Fibroblast of skin of right quadriceps (primary cell): ENCODE measurements at places on chromosomes 5 and 9.

DNA sequence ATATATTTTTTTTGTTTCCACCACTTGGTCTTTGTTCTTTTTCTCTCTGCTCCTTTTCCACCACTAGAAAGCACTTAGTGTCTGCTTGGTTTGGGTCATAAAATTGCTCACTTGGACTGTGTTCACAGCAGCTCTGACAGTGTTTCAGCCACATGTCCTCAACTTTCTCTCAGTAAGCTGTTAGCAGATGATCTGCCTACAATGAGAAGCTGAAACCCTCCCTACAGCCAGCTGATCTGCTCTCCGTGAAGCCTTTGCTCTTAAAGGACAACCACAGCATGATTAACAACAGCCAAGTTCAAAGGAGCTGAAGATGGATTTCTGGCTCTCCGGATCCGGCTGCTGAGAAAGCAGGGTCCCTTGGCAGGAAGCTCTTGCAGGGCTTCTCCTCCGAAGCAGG is 31.6 kb downstream of the PRLR start:
- DNase-seq = peak; percentile 59

DNA sequence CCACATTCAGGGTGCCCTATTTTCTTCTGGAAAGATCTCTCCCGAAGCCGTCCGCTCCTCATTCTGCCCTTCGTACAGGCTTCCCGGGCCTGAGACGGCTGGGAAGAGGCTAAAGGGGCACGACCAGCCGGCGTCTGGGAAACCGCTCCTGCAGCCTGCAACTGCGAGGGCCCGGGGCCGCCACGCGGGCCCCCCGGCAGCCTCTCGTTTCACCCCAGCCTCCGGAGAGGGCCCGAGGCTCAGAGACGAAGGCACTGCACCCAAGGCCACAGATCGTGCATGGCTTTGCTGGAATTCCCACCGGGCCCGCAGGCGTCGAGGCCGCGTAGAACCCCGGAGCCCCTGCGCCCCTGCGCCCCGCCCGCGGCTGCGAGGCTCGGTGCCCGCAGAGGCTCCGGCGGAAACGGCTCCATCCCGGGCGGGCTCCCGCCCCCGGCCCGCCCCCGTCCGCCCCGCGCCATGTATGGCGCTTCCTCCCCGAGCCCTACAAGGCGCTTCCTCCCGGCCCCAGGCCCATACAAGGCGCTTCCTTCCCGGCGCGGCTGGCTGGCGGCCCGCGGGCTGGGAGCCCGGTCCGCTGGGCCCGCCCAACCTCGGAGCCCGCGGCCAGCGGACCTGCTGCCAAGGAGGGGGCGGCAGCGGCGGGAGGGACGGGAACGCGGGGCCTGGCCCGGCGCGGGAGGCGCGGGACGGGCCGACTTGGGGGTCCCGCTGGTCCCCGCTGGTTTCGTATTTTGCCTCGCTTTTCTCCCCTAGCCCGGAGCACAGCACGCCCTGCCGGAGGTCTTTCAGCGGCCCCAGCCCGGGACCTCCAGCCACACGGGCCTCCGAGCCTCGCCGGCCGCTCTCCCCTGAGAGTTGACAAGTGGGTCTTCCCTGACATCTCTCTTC is 26.6 kb downstream of the EGR1 start:
- peak; percentile 89 for DNase-seq

DNA sequence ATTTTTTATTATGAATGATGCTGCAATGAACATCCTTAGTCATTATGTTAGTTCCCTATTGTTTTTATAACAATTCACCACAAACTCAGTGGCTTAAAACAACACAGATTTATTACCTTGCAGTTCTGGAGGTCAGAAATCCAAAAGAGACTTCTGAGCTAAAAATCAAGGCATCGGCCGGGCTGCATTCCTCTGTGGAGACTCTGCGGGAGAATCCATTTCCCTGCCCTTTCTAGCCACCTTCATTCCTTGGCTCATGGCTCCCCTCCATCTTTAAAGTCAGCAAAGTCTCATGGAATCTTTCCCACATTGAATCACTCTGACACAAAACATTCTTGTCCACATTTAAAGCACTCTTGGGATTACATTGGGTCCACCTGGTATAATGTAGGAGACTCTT is 38.6 kb downstream of the SNX18 start:
- DNase-seq = peak; percentile 50

- no peak for DNase-seq
Measured at GRCh38 chr9:136018257-136019031, 57.3 kb upstream of the UBAC1 start.

DNA sequence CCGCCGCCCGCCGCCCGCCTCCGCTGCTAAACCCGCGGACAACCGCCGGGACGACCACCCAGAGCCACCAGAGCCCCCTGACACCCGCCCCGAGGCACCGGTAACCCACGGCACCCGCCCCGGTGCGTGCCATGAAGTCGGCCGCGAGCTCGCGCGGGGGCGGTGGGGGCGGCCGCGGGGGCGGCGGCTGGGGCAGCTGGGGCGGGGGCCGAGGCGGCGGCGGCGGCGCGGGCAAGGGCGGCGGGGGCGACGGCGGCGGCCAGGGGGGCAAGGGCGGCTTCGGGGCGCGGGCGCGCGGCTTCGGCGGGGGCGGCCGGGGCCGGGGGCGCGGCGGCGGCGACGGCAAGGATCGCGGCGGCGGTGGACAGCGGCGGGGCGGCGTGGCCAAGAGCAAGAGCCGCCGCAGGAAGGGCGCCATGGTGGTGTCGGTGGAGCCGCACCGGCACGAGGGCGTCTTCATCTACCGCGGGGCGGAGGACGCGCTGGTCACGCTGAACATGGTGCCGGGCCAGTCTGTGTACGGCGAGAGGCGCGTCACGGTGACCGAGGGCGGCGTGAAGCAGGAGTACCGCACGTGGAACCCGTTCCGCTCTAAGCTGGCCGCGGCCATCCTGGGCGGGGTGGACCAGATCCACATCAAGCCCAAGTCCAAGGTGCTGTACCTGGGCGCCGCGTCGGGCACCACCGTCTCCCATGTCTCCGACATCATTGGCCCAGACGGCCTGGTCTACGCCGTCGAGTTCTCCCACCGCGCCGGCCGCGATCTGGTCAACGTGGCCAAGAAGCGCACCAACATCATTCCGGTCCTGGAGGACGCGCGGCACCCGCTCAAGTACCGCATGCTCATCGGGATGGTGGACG is 499 bp downstream of the FBLL1 start:
- no peak for DNase-seq

- DNase-seq = no peak
Measured at GRCh38 chr5:69492923-69493395, 369 bp downstream of the OCLN start.

DNA sequence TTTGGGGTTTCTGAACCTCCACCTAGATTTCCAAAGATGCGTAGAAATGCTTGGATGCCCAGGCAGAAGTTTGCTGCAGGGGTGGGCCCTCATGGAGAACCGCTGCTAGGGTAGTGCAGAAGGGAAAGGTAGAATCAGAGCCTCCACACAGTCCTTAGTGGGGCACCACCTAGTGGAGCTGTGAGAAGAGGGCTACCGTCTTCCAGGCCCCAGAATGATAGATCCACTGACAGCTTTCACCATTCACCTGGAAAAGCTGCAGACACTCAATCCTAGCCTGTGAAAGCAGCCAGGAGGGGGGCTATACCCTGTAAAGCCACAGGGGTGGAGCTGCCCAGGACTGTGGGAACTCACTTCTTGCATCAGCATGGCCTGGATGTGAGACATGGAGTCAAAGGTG is 13.3 kb upstream of the HSDL2 start:
- DNase-seq = no peak

DNA sequence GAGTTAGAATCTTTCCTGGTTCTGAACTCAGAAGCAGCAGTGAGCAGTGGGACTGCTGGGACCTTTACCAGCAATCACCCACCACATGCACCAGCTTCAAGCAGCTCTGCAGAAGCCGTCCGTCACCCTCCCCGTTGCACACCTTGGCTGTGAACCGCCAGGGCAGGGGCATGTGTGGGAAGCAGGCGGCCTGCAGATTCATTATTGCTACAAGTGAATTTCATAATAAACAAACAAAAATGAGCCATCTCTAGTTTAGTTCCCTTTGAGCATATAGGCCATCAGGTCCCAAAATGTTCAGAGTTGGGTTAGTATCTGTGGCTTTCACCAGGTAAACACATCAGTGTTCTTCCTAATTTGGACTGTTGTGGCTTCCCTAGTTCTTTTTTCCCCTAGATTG is 17.5 kb downstream of the PALM2AKAP2 start:
- DNase-seq = no peak

GRCh38 chr9:137502008-137502911 is 43.1 kb upstream of the NSMF start:
- DNase-seq = no peak

DNA sequence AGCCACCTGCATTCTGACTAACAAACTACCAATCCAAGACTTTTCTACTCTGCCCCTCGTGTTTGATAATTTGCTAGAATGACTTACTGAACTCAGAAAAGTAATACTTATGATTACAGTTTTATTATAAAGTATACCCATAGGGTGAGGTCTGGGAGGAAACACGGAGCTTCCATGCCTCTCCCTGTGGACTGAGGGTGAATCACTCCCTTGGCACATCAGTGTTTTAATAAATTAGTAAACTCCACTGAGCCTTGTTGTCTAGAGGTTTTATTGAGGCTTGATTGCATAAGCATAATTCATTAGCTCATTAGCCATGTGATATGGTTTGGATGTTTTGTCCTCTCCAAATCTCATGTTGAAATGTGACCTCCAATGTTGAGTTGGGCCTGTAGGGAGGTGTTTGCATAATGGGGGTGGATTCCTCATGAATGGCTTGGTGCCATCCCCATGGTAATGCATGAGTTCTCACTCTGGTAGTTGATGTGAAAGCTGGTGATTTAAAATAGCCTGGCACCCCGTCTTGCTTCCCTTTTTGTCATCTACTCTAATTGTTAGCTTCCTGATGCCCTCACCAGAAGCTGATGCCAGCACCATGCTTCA is 233.6 kb upstream of the TRPC7 start:
- DNase-seq = no peak

DNA sequence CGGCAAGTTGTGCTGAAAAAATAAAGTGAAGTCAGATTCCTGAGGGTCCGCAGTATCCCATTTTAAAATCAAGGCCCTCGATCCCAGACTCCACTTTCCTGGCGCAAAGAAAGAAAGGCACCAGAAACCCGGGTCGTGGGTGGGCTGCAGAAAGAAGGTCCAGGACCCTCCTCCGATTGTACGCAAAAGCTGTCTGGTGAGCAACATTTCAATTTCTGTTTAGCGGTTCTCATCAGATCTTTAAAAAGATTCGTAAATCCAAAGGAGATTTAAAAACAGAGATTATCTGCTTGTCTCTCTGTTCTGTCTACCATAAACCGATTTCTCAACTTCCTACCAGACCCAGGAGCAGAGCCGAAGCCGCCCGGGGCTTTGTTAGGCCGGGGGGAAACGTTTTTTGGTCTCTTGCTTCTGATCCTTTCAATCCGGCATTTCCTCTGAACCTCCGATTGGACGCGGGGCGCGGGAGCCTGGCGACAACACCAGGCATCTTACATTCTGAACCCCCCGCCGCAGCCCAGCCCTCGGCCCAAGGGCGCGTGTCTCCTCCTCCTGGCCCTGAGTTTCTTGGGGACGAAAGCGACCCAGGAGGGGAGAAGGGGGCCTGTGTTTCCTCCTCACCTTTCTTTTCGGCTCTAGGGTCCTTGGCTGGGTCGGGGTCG is 746 bp downstream of the NKX2-5 start:
- no peak for DNase-seq

- DNase-seq = peak; percentile 89
Measured at GRCh38 chr5:122151640-122152039, 22.3 kb downstream of the ZNF474 start.

GRCh38 chr9:17669206-17669605 is 90.3 kb downstream of the SH3GL2 start:
- no peak for DNase-seq

DNA sequence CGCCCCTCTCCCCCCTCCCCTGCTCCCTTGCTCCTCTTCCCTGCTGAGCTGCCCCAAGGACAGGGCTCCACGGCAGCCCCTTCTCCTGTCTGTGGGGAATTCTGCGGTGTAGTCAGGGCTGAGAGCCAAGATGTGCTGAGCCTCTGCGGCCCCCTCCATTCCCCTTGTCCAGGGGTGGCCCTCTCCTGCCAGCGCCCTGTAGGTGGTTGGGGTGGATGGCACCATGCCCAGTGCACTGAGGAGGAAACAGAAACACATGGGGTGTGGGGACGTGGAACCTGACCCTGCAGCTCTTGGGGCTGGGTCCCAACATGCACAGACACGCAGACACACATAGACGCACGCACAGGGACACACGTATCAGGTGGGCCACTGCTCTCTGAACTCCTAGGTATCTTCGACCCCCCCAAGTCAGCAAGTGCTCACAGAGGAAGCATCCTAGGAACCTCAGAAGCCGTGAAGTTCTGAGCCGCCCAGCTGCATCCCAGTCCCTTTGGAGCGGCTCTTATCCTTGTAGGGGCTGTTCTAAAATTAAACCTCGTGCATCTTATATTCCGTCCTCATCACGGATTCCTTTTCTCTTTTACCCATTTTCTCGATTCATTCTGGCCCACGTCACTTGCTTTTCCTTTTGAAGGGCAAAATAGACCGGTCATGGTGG is 64.8 kb downstream of the HMCN2 start:
- DNase-seq = no peak

DNA sequence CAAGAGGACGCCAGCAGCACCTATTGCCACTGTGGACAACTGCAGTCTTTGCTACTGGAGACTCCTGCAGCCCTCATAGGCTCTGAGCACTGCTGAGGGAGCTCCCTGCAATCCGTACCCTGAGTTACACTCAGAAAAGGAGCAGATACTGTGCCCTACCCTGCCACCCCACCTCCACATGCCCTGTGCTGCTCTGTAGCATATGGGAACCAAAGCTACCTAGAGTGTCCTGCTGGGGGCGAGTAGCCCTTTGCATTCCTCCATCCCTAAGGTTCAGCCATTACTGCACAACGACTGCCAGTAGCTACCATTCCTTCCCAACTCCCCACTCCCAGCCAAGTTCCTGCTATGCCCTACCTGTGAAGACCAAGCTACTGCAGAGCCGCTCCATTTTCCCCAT is 90.2 kb upstream of the SNCAIP start:
- DNase-seq = no peak

DNA sequence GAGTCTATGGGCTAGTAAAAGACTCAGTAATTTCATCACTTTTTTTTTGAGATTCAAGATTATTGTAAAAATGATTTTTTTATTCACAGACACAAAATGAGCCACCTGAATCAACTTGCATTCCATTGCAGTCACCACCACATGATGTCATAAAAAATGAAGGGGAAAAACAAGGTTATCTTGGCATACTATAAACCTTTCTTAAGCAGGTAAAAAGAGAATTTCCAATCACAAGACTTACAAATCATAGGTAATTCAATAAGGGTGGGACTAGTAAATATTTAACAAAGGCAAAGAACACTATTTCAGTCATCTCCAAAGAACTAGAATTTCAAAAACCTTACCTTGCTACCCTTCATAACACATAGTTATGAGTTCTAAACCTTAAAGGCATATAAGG is 30.7 kb downstream of the TRPM6 start:
- DNase-seq = no peak

GRCh38 chr9:121930956-121931355 is 162.2 kb downstream of the TTLL11 start:
- DNase-seq = no peak

GRCh38 chr5:77443670-77444069 is 48.4 kb downstream of the WDR41 start:
- DNase-seq = no peak

GRCh38 chr5:148457183-148457620 is 73.4 kb downstream of the FBXO38 start:
- no peak for DNase-seq
